ENCODE measurements at places on chromosomes 5 and 9.
A peak's percentile ranks its signal among the peaks of the same experiment; 100 is the strongest.

GRCh38 chr9:78788101-78788500, 491.2 kb downstream of the PSAT1 start:
- no peak for DNase-seq

DNA sequence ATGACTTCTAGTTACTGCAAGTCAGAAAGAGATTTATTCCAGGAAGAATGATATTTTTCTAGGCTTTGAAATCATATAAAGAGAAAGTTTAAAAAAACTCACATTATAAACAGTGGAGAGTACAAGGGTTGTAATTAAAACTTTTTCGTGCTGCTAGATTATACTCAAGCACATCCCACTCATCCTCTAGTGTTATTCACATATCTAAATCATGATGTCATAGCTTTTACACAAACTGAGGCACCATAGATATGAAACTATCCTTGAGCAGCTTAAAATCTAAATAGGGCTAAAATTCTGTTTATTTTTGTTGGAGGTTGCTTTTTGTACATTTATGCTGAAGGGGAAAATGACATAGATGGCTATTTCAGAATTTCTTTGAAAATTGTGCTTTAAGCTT, 30.0 kb downstream of the TENT2 start:
- no peak for DNase-seq

DNA sequence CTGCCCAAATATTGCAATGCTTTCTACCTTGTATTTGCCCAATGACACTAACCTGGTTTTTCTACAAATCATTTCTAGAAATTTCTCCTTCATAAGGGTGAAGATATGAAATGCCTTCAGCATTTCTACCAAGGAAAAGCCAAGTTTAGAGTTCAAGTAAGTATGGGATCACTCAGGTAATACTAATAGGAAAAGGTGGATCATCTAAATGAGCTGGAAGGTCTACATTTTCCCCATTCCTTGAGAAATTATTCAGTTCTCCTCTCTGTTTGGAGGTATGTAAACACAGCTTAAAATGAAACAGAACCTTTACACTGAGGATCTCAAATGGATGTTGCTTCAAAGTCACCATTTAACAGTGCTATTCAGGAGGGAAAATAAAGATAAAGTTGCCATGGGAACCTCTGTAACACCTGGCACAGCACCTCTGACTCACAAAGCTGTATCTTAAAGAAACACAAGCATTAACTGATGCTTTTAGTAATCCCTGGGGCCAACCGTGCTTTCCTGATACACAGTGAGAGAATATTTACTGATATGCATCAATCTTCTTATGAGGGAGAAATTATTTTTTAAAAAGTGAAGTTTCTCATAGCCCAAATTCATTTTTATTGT, 161.3 kb downstream of the DRD1 start:
- no peak for DNase-seq

DNA sequence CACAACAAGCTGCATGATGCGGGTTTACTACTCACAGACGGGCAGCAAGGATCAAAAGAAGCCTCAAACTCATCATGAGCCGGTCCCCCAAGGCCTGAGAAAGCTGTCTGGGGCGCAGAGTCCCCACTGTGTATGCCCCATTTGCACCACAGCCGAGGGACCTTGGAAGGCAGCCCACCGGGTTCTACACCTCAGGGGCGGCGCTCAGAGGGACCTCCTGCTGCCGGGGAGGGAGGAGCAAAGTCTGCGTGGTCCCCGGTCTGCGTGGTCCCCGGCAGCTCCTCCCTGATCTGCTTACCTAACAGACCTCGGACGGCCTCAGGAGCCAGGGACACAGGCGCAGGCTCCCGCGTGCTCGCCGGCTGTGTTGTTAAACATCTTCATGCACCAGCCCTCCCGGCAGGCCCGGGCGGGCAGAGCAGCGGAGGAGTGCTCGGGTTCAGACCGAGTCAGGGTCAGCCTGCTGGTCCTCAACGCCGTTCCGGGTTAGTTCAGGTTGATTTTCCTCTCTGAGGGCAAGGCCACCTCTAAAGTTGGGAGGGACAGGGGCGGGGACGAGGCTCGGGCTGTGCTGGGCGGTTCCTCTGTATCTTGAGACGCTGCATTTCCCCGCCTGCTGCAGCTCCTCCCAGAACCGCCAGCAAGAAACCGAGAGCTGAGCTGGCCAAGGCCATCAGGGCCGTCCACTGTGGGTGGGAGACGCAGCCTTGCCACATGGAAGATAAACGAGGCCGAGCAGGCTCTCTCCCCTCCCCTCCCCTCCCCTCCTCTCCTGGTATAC, 74.6 kb downstream of the MRPL36 start:
- DNase-seq = no peak

- DNase-seq = peak; percentile 31
Observed at GRCh38 chr5:85049020-85049419, 664.3 kb upstream of the EDIL3 start.
